ENCODE measurements at places on chromosomes 7 and 10.

DNA sequence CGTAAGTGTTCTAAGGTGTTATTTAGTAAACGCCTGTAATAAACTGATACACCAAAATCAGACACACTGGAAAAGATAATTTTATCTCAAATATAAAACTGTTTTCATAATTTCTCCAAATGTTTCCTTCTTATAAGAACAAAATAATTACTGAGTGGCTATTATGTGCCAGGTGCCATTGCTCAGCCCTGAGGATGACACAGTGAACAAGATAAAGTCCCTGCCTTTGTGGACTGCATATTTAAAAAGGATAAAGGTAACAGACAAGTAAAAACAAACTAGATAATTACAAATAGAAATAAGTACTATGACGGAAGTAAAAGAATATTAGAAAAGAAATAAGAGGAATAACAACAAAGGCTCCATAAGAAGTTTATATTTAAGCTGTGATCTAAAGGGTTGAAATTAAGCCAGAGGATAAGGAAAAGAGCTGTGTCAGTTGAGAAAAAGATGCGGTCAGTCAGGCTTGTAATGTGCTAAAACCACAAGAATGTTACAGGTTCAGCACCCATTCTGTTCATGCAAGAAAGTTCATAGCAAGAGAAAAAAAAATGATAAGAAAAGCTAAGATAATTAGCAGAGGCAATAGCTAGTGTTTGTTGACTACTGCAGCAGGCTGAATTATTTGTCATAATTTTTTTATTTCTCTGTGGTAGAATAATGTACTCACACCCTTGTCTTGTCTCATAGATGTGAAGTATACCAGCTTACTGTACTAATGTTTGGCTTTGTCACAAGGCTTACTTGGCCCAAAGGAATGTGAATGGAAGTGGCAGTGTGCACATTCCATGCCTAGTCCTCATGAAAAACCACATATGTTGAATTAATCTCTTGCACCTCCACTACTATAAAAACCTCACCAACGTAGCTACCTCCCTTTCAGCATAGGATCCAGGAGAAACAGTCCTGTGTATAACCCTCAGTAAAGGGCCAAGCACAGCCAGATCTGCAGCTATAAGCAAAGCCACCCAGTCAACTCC lies 75.1 kb downstream of the CRPPA start:
- DNase-seq = no peak

- no peak for DNase-seq
Observed at GRCh38 chr10:129851941-129852640, 112.0 kb downstream of the EBF3 start.

GRCh38 chr7:146889806-146890555 lies 773.4 kb downstream of the CNTNAP2 start:
- DNase-seq = no peak

DNA sequence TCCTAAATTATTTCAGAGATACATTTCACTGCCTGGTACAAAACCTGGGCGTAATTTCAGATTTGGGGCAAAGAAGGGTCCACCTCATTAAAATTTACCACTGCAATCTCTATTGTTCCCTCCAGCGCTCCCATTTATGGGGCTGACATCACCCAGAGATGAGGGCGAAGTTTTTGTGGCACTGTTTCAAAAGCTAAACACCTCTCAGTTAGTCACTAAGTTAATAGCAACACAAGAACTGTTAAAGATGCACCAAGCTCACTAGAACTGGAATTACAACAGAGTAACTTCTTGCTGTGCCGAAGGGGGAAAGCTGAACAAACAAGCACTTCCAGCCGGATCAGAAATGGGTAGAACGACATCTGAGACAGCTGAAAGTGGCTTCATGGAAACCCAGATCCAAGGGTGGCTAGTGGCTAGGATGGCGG lies 179.4 kb downstream of the GATA3 start:
- no peak for DNase-seq

DNA sequence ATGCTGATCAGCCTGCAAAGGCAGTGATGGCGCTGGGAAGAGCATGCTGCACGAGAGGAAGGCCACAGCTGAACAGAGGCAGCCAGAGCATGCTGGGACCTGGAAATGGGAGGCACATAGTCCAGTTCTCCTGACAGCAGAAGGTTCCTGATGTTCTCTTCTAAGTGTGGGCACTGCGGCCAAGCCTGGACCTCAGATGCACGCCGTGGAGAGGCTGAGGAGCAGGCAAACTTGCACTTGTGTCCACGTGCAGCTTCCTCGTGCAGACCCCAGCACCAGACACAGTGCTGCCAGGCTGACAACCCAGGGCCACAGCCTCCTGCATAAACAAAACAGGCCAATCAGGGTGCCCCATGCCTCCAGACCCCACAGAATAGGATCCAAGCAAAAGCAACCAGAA lies 93.5 kb upstream of the LANCL2 start:
- DNase-seq = no peak

Measured in substantia nigra (tissue), 51 donors.